ENCODE measurements at places on chromosomes 7 and 10.

DNA sequence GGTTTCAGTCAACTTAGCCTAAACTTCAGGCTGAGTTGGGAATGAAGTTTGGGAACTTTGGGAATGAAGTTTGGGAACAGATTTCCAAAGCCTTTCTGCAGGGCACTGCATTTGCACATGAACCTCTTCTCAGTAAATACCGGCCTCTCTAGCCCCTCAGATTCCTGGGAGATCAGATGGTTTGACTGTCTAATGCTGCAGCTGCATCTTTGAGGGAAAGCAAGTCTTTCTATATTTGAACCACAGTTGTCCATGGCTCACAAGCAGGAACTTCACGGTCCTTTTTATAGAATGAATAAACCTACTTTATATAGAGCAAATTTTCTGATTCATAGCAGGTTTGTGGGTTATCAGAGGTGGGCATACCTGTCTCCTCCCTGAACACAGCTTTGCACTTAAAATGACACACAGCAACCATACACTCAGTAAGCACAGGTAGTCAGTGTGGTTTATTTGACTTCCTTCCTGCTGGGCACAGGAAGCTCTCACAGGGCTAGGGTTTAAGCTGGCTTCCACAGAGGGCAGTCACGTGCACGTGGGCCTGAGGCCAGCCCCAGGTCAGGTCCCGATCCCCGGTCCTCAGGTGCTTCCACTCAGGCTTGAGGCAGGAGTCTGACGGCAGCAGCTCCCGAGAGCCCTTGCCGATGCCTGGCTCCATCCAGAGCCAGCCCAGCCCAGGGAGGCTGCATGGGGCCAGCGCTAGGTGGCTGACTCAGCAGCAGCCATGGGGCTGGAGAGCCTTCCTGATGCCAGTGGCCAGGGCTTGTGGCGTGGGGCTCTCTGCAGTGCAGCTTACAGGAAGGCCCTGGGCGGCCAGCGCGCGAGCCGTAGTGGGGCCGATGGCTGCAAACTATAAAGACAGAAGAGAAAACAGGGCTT is 12.8 kb upstream of the MMP21 start:
- DNase-seq, result no peak

GRCh38 chr7:99944497-99945070 is 15.2 kb upstream of the GJC3 start:
- DNase-seq, result no peak

DNA sequence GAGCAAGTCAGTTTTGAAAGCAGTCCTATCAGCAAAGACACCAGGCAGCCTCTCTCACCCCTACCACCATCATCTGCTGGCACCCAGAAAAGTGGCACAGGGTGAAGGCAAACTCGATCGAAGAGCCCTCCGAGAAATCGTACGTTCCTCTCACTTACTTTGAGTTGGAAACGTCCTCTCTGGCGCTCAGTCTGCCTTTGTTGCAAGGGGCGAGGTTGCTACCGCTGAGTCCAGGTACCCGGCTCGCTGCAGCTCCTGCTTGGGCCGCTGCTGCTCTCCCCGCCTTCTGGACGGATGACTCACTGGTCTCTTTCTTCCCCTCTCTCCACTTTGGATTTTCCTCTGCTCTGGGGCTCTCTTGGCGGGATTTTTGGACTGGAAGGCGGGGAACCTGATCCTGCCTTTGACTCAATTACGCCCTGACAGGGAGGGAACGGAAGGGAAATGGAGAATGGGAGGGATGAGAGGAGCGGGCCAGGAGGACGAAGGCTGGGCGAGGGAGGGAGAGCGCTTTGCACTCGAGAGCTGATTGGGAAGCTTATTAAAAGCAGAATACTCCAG is at the start of gene PTN:
TSS of gene PTN (minus strand) at position 453 of the 561 bp plus-strand sequence. CDS start 88,760 bp downstream, outside the sequence.
- peak; percentile 16 for DNase-seq

DNA sequence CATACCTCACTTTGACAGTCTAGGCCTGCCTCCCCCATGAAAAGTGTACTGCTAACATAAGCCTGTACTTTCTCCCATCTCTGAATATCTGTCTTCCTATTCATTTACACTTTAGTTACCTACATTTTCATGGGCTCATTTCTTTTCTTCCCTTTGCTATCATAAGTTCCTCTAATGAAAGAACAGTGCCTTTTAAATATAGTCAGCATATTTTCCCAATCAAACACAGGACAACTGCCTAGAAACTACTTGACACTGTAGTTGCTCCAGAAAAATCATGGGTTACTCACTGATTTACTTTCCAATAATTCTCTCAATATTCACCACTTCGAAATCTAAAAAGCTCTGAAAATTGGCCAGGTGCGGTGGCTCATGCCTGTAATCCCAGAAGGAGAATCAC is 2.8 kb upstream of the TAX1BP1 start:
- DNase-seq, result no peak

DNA sequence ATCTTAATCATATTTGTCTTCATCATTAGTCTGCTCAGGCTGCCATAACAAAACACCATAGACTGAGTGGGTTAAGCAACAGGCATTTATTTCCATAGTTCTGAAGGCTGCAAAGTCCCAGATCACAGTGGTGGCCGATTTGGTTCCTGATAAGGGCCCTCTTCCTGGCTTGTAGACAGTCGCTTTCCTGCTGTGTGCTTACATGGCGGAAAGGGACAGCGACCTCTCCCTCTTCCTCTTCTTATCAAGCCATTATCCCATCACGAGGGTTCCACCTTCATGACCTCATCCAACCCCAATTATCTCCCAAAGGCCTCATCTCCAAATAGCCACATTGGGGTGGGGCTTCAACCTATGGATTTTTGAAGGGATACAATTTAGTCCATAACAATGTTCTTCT is 84.0 kb downstream of the LYZL1 start:
- DNase-seq, result no peak

DNA sequence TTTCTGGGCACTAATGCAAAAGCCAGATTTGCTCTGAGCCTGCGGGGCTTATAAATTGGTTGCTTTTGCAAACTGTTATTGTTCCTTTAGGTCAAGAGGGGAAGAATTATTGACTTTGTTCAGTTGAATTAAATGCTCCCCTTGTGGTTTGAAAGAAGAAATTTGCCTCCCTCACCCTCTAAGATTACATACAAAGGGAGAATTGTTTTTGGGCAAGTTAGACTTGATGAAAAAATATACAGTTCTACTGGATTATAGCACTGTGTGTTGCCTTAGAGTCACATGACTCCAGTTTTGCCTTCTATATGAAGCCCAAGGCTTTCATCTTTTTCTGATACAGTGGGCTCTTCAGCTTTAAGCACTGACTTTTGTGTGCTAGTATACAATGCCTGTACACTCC is 1265.8 kb upstream of the LRRTM3 start:
- peak; percentile 96 for DNase-seq

DNA sequence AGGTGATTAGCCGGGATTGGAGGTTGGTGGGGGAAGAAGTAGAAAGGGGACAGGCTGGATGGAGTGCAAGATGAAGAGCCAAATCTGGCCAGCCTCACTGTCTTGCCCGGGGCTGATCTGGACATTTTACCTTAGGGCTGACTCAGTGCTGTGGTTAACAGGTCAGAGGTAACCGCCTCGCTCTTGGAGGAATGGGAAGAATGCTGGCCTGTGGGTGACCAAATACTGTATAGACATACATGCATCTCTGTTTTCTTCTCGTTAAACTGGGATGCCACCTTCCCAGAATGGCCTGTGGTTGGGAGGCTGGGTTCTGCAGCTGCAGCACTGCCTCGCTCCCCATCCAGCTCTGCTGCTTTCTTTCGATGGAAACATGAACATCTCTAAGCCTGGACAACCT is 120.0 kb downstream of the SEC23IP start:
- no peak for DNase-seq

GRCh38 chr7:28960071-28960840 is 2.1 kb upstream of the TRIL start:
- no peak for DNase-seq

DNA sequence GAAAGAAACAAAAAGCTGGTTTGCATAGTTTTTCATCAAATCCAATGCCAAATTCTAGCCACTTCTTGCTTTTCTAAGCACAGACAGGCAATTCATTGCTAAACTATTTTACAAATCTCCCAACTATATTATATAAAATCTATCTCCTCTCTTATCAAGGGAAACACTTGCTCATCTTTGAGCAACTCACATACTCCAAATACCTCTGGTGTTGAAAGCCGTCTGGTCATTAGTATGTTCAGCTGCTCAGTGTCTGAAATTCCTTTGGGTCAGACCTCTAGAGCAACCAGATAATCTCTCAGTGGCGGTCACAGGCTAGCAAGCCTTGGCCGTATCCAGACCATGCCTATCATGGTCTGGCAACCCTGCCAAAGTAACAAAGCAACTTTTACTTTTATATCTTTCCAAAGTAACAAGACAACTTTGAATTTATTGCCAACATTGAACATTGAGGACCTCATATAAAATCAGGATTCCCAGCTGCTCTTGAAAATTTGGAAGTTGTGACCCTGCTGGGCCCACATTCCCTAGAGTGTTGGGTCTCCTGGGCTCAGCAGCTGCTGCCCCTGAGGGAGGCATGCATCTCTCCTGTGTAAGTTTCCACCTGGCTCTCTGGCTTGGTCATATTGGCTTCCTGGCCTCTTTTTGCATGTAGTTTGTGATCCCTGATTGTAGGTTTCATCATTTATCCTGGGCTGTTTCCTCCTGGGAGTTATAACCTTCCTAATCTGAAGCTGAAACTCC is 56.8 kb upstream of the LANCL2 start:
- DNase-seq, result no peak

DNA sequence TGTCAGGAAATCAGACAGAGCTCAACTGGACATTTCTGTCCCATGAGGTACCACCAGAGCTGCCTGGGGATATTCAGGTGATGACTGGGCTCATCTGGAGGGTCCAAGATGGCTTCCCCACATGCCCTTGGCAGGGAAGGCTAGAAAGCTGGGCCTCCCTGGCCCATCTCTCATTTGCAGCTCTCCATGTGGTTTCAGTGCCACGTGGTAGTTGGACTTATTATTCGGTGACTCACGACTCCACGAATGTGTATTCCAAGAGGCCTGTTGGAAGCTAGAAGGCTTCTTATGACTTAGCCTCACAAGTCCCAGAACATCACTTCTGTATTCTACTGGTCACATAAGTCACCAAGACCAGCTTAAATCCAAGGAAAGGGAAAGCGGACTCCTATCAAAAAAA is 22.8 kb downstream of the NSMCE4A start:
- no peak for DNase-seq

DNA sequence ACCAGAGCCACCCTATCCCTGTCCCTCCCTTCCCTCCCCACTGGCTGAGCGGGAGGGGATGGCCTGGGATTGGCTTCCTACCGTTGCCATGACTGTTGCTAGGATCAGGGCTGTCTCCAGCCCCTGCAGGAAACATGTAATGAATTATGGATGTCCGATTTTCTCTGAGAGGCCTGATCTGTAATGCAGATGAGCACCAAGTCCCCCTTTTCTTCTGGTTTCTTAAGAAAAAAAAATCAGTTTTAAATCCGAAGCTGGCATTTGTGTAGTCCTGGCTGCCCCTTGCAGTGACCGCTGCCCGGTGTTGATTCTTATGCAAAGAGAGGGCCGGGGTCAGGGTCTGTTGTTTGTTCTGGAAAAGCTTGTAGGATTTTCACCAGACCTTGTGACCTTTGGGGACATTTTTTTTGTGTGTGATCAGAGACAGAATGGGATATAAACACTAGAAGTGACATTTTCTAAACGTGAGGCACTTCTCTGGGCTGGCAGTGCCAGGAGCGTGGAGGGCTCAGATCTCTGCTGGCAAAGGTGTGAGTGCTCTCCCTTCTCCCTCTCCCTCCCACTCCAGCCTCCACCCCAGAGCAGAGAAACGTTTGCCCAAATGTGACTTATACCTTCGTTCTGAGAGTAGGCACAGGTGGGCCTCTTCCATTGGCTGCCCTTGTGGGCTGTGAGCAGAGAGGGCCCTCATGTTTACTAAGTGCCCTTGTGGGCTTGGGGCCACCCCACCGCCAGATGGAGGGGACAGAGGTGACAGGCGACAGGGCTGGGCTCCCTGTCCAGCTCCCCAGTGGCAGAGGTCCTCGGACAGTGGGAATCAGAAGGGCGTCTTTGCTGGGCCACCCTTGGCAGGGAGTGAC is 127.5 kb downstream of the DNAJB6 start:
- no peak for DNase-seq

DNA sequence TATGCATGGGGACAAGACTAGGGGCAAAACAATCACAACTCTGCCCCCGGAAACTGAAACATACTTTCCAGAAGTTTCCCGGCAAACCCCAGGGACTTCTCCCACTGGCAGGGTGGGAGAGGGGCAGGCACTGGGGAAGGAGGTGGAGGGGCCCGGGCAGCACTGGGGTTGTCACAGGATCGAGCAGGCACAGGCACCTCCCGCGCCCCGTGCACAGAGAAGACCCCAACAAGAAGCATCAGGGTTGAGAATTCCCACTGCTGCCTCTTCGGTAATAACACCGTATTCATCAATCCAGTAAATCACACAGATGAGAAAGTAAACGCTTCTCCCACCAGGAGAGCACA is 490.5 kb downstream of the PTPRN2 start:
- no peak for DNase-seq

GRCh38 chr10:5518143-5518542 is 6.6 kb upstream of the CALML3 start:
- DNase-seq, result no peak

DNA sequence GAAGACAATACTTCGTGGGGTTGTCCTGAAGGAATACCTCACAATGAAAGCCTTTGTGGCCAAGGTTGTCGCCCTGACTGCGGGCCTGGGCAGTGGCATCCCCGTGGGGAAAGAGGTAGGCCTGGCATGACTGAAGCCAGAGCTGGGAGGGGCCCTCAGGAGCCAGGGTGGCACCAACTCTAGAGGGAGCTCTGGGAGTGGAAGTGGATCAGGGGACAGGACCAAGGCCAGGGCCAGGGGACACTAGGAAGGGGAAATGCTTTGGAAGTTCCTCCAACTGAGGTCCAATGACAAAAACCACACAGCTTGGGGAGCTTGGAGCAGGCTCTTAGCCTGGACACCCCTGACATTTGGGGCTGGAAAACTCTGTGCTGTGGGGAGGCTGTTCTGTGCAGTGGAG is 5.8 kb downstream of the CLCN1 start:
- DNase-seq, result no peak

DNA sequence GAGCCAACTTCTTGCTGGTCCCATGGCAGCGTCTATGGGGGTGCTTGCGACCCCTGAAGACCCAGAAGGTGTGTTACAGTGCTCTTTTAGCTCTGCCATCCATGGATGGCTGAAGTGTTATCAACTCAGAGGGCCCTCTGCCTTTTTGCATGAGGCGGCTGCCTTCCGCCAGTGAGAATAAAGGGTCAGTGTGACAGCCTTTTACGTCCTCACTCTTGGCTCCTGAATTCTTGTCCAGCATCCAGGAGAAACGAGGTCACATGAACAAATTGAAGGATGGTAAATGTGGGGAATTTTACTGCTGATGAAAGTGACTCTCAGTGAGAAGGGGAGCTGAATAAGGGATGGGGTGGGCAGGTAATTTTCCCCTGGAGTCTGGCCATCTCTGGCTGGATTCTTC is 24.1 kb downstream of the SSMEM1 start:
- DNase-seq, result no peak

- DNase-seq, result no peak
Observed at GRCh38 chr10:16381083-16381482, 55.7 kb upstream of the PTER start.

GRCh38 chr7:142711746-142712616 is 37.3 kb upstream of the PRSS1 start:
- DNase-seq, result no peak

Measured in foreskin melanocyte (primary cell).